ENCODE measurements at places on chromosomes 11 and 22.

DNA sequence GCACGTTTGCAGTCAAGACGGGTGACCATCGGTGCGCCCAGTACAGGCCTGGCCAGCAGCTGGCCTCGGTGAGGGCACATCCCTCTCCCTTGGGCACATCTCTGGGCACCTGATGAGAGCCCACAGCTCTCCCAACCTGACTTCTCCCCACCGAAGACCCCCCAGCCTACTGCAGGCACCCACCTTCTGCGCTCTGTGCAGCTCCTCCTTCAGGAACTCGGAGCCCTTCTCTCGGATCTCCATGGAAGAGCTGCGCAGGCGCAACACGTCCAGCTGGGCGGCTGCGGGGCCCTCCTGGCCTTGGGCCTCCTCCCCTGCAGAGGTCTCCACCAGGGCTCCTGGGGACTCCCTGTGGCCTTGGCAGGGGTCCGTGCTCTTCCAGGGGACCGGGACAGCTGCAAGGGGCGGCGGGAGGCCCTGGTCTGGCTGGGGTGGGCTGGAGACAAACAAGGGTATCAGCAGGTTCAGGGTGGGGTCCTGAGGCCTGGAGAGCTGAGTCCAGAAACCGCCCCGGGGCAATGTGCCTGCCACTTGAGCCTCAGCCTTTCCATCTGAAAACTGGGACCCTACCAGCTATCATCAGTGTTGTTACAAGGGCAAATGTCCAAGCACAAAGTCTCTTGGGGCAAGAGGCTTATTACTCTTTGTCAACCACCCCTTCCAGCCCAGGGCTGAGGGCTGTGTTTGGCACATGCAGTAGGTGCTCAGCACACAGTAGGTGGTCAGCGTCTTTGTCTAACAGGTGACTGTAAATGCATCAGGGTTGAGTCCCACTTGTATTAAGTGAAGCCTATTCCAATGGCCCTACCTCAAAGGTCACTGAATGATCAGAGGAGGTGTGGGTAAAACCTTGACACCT lies 9.3 kb downstream of the RAB3IL1 start:
- DNase-seq = peak; percentile 30

- DNase-seq = no peak
Measured at GRCh38 chr11:130442737-130443136, 5.7 kb upstream of the ADAMTS15 start.

GRCh38 chr11:69333149-69333710 lies 39.3 kb downstream of the MYEOV start:
- no peak for DNase-seq

DNA sequence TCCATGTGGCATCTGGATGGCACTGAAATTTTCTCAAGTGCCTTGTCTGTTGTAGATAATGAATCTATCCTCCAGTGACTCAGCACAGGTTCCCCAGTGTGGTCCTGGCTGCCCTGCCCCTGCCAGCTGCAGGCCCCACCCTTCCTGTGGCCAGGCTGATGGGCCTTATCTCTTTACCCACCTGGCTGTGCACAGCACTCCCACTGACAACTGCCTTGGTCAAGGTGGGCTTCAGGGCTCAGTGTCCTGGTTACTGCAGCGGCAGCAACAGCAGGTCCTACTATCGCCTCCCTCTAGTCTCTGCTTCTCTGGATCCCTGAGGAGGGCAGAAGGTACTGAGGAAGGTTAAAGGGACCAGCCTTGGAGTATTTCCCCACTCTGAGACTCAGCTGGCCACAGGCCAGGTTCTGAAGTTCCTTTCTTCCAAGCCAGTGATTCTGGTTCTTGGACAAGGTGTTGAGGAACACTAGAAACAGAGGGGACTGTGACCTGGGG lies 3.1 kb downstream of the HMBS start:
- DNase-seq = no peak

- no peak for DNase-seq
Measured at GRCh38 chr11:6541356-6541755, 44.3 kb downstream of the DNHD1 start.

GRCh38 chr11:134711588-134711987 lies 299.5 kb upstream of the B3GAT1 start:
- DNase-seq = no peak
